ENCODE measurements at places on chromosomes 1 and 21. TPM values are rescaled to one million over a fixed set of nuclear protein-coding genes. Genes with fewer than 3 reads are reported as not detected.

- DNase-seq: no peak
Observed at GRCh38 chr21:41258617-41259016, 58.0 kb upstream of the FAM3B start.

GRCh38 chr1:175757381-175758015 lies 14.1 kb upstream of the TNR start:
- no peak for DNase-seq

Gene GNG12
- 89.9 TPM for total RNA-seq

- no peak for DNase-seq
Observed at GRCh38 chr1:66403007-66403731, 130.8 kb upstream of the SGIP1 start.

DNA sequence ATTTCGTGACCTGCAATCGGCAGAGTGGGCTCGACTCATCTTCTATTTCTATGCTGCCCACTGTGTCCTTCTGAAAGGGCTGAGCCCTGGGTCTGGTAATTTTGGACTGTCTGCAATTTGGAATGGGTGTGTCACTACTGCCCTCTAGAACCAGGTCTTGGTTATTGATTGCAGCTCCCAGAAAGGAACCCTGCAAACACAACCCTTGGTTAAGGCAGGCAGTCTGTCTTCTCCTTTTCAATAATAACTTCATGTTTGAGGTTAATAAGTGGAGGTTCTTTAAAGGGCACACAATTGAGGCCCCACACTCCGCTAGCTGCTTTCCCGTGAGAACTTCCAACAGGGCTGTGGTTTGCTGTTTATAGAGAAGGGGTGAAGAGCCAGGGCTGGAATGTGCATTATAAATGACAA lies 79.9 kb upstream of the LYST start:
- no peak for DNase-seq

Gene PTGS2
- 10.0 TPM for total RNA-seq

All from mucosa of gallbladder (tissue), 1 donor.